ENCODE measurements at places on chromosomes 12 and 14.

GRCh38 chr14:32542507-32542906 is 213.4 kb downstream of the AKAP6 start:
- no peak for DNase-seq

GRCh38 chr14:38868399-38869290 is 234.4 kb downstream of the SEC23A start:
- DNase-seq, result no peak

GRCh38 chr12:23083267-23083666 is 458.3 kb downstream of the ETNK1 start:
- no peak for DNase-seq

- no peak for DNase-seq
Observed at GRCh38 chr12:46049665-46050064, 59.3 kb upstream of the SCAF11 start.

GRCh38 chr12:123126294-123127181 is 24.4 kb downstream of the PITPNM2 start:
- DNase-seq, result no peak

GRCh38 chr12:94269316-94269999 is 121.1 kb downstream of the PLXNC1 start:
- no peak for DNase-seq
